ENCODE measurements at places on chromosomes 3 and 15.

DNA sequence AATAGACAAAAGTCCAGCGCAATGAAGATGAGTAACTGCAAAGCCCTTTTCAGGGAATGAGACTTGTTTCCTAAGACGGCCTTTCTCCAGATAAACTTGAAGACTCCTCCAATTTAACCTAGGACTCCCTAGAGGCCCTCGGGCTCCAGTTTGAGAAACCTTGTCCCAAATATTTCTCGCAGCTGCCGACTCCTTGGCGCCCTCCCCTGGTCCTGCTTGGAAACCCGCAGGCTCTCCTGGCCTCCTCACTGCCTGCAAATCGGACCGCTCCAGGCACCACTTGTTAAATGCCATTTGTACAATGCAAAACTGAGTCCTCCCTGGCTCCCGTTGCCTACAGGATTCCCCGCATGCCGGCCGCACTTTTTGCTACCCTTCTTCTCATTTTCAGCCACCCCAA lies 36.8 kb downstream of the MUC4 start:
- peak; percentile 61 for DNase-seq

GRCh38 chr15:52154896-52155865 lies 36.0 kb downstream of the GNB5 start:
- DNase-seq, result peak; percentile 62

DNA sequence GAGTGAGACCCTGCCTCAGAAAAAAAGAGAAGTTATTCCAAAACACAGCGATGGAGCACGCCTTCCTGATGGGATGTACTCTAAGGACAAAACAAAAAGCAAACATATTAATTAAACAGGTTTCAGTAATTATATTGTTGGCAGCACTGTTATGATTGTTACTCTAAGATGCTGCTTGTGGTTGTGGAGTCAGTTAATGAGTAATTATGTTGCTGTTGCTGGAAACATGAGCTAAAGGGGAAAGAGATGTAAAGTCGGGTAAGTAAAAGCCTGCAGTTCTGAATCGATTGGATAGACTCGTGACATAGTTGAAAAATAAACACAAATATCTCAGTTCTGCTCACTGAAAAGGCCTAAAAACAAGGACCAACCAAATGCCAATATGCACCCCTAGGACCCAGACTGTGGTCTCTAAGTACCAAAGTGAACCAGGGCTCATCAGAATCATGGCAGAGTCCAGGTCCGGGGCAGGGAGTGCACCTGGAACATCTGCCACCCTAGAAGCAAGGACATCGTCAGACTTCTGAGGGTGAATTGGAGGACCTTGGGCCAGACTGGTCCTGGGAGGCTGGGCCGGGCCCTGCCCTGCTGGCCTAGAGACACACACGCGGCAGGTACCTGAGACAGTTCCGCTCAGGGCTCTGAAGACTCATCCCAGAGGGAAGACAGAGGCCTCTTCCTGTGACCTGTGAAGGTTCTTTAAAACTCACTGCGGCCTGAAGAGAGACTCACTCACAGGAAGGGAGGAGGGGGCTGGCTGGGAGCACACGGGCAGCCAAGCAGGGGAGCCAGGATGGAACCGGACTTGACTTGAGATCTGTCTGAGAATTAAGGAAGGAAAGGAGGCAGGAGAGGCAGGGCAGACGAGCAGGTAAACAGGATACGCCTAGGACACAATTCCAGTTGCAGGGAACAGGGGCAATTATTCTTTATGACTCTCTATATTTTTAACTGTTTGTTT lies 140.5 kb downstream of the LRRK1 start:
- DNase-seq, result no peak

- DNase-seq, result no peak
Measured at GRCh38 chr15:88608607-88609181, 12.4 kb upstream of the AEN start.

- DNase-seq, result no peak
Measured at GRCh38 chr15:68566377-68566954, 12.3 kb upstream of the CORO2B start.

- no peak for DNase-seq
Measured at GRCh38 chr15:38709196-38709595, 144.6 kb upstream of the RASGRP1 start.

DNA sequence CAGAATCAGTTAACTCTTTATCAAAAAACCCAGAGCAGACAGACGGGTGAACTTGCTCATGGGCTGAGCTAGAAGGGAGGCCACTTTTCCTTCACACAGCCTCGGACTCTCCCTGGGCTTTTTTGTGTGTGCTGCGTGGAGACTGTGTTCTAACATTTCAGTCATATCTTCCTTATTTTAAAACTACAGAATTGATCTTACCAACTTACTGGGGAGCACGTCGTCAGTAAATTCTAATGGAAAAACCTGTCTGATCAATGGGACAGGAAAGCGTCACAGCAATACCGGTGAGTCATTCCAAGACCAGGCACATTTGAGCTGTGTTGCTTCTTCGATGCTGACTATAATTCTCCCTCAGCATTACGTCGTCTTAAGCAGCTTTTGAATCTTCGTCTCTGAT lies 145.1 kb downstream of the LPP start:
- no peak for DNase-seq

- DNase-seq, result no peak
Measured at GRCh38 chr3:175526609-175527280, 667.6 kb downstream of the NAALADL2 start.

DNA sequence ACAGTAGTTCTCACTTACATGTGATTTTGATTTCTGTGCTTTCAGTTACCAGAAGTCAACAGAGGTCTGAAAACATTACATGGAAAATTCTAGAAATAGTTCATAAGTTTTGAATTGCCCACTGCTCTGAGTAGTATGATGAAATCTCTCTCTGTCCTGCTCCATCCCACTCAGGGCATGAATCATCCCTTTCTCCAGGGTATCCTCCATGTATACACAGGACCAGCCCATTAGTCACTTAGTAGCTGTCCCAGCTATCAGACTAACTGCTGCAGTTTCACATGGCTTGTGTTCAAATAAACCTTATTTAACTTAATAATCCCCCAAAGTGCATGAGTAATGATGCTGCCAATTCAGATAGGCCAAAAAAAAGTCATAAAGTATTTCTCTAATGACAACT lies 38.6 kb downstream of the EPHA3 start:
- DNase-seq, result no peak

DNA sequence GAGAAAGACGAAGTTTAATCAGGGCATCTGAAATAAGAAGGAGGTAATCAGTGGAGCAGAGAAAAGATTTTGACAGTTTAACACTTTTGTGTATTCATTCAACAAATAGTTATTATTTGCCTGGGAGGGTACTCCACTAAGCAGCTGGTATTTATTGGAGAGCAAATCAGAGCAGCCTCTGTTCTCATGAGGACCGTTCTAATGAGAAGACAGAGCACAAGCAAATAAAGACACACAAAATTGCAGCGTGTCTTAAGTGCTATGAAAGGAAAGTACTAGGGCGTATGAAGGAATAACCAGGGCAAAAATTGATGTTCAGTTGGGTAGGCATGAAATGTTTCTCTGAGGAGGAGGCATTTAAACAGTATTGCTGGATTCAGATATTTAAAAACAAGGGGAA lies 302.9 kb upstream of the RARB start:
- no peak for DNase-seq

DNA sequence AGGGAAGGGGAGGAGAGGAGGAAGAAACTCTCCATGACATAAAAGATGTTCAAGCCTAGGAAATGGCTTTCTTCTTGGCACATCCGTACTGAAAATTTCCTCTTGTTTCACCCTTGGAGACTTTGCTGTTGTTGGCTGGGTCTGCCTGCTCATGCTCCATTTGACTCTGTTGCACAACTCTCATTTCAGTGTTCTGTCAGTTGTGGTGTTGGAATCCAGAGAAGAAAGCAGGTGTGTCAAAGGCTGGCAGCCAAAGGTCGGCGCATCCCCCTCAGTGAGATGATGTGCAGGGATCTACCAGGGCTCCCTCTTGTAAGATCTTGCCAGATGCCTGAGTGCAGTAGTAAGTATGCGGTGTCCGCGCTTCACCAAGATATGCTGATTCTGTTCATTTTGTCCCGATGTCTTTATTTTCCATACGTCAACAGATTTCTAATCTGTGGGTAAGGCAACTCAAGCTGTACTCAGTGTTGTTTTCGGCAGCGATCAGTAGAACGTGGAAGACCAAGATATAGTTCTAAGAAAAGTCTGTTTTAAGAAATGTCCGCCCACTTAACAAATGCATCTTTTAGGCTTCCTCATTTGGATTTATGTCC lies 265.2 kb upstream of the GOLGA6L4 start:
- no peak for DNase-seq

- DNase-seq, result no peak
Measured at GRCh38 chr3:94453864-94454263, 391.0 kb downstream of the NSUN3 start.

GRCh38 chr3:8759038-8759707 lies 10.2 kb downstream of the OXTR start:
- no peak for DNase-seq

GRCh38 chr15:74978503-74978902 lies 16.9 kb upstream of the SCAMP5 start:
- no peak for DNase-seq

DNA sequence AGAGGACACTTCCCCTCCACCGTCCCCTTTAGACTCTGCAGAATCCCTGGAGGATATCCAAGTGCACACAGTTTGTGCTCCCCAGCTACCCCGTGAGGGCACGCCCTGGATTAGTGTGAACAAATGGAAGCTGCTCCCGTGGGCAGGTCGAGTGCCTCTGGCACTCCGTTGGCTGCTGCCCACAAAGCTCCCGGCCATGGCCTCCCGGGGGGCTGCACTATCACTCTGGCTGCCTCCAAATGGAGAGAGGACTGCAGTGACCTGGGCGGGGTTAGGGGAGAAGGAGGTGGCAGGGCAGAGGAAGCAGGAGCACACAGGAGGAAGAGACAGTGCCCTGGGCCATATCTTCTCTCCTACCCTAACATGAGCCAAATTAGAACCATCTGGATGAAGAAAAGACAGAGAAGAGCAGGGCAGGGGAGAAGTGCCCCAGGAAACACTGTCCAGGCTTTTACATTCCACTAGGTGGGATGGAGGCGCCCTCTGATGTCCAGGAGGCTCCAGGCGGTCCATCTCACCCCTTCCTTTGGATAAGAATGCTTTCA lies 29.4 kb upstream of the ACAD9 start:
- peak; percentile 29 for DNase-seq

DNA sequence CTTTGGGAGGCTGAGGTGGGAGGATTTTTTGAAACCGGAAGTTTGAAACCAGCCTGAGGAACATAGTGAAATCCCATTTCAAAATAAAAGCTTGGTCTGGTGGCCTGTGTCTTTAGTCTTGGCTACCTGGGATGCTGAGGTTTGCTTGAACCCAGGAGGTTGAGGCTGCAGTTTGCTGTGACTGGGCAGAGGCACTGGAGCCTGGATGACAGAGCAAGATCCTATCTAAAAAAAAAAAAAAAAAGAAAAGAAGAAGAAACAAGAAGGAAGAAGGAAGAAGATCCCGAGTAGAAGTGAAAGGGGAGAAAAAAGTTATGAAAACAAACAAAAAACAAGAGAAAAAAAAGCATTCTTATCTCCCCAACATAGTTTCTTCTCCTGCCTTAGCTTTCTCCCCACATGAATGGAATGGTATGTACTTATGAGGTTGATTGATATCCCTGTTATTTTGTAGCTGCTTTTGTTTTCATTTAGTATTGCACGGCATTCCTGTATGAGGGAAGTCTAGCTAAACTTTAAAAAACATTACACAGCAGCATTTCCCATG lies 42.4 kb downstream of the TMEM40 start:
- DNase-seq, result no peak

DNA sequence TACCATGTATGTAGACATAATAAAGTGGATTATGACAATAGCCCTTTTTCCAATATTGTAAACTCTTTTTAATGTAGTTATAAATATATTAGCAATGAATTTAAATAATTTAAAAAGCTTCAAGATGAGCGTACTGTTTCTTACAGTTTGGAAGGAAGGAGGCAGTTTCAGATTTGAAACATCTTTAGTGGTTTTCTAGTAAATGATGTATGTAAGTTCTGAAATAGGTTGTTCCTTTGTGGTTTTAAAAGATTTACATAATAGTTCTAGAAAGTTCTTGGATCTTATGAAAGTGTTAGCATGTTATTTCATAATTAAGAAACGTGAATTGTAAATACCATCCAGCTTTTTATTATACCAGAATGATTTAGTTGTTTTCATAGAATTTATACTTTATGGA lies 16.0 kb downstream of the DNAJC19 start:
- DNase-seq, result no peak

DNA sequence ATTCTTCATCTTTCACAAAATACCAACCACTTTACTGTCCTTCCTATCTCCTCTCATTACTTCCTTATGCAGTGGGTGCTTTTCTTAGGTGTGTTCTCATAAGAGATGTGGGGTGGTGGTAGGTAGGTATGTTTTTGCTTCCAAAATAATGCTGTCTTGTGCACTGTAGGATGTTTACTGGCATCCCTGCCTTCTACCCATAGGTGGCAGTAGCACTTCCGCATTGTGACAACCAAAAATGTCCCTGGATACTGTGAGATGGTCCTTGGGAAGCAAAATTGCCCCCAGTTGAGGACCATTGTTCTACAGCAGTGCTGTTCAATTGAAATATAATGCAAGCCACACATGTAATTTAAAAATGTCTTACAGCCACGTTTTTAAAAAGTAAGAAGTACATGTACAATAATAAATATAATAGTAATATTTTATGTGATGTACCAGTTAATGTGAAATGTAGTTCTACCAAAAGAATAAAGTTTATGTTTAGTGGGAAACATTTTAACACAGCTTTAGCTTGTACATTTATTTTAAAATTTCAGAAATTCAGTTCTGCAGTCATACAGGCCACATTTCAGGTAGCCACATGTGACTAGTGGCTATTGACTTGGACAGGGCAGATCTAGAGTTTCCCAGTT lies 75.2 kb downstream of the NEO1 start:
- peak; percentile 32 for DNase-seq

- no peak for DNase-seq
Measured at GRCh38 chr3:99854756-99855298, 37.2 kb downstream of the CMSS1 start.

GRCh38 chr3:8220291-8220690 lies 281.3 kb upstream of the LMCD1 start:
- no peak for DNase-seq

- no peak for DNase-seq
Measured at GRCh38 chr15:69536726-69537512, 84.3 kb downstream of the RPLP1 start.

DNA sequence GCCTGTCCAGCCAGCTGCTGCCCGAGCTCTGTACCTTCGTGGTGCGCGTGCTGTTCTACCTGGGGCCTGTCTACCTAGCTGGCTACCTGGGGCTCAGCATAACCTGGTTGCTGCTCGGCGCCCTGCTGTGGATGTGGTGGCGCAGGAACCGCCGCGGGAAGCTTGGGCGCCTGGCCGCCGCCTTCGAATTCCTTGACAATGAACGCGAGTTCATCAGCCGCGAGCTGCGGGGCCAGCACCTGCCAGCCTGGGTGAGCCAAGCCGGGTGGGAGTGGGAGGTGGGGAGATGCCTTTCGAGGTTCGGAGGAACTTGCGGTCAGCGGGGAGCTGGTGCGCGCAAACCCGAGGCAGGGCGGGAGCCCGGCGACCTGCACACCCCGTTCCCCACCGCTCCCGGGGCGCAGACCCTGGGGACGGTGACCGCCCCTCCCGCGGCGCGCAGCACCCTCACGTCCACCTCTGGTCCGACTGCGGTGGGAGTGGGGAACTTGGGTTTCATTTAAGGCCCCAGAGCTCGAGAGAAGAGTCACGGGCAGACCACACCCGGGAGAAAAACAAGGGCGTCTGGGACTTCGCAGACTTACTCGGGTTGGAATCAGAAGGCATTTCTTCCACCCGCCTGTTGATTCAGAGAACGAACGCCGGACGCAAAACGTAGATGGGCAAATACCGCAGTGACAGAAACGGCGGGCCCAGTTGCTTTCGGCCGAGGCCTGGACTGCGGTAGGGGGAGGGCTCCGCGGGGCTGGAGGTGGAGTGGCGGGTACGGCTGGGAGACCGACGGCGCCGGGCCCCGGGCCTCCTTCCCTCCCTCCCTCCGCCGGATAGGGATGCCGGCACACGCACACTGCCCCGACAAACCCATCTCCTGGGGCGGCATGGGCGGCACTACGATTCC lies 708 bp downstream of the ESYT3 start:
- DNase-seq, result no peak

Data from cerebellar cortex (tissue), 1 donor.